Endodermal cell (in vitro differentiated cells): ENCODE measurements at places on chromosomes 5 and 9.
A peak's percentile ranks its signal among the peaks of the same experiment; 100 is the strongest.

DNA sequence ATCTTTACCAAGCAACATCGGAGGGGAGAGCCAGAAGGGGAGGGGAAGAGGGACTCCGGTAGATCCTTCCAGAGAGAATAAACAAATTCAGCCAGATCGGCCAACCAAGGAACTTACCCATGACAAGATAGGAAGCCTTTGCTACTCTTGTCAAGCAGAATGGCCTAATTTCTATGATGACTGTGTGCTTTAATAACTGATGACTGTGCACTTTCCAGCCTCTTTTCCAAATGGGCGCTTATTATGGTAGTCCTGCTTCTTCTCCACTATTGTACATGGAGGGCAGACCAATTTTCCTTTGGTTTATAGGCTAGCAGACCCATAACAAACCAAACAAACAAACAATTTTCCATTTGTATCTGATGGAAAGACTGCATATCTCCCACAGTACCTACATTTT, 163.8 kb upstream of the RFX3 start:
- no peak for DNase-seq

GRCh38 chr9:78234810-78235209, 1.1 kb upstream of the CEP78 start:
- DNase-seq = no peak

DNA sequence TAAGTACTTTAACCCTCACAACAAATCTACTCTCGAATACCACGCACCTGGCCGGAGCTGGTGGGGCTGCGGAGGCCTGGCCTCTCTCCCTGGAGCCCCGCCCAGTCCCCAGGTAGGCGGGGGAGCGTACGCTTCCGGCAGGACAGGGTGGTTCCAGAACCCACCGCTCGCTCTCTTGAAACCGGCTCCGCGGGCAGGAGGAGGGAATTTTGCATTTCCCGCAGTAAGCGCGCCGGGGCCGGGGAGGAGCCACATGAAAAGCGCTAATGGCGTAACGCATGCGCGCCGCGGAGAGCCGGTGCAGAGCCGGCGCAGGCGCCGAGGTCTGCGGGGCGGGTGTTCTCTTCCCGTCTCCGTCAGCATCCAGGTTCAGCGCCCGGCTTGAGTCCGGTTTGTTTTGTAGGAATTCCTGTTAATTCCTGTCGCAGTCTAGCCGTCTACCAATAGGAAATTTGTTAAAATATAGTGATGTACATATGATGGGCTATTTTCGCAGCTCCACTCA, 20.8 kb downstream of the CAVIN4 start:
- DNase-seq = peak; percentile 99

GRCh38 chr9:136062657-136063439, 32.2 kb downstream of the NACC2 start:
- peak; percentile 35 for DNase-seq

- DNase-seq = no peak
Measured at GRCh38 chr9:127667127-127667844, 39.5 kb upstream of the CFAP157 start.

- no peak for DNase-seq
Measured at GRCh38 chr5:34501016-34501415, 155.1 kb upstream of the RAI14 start.

DNA sequence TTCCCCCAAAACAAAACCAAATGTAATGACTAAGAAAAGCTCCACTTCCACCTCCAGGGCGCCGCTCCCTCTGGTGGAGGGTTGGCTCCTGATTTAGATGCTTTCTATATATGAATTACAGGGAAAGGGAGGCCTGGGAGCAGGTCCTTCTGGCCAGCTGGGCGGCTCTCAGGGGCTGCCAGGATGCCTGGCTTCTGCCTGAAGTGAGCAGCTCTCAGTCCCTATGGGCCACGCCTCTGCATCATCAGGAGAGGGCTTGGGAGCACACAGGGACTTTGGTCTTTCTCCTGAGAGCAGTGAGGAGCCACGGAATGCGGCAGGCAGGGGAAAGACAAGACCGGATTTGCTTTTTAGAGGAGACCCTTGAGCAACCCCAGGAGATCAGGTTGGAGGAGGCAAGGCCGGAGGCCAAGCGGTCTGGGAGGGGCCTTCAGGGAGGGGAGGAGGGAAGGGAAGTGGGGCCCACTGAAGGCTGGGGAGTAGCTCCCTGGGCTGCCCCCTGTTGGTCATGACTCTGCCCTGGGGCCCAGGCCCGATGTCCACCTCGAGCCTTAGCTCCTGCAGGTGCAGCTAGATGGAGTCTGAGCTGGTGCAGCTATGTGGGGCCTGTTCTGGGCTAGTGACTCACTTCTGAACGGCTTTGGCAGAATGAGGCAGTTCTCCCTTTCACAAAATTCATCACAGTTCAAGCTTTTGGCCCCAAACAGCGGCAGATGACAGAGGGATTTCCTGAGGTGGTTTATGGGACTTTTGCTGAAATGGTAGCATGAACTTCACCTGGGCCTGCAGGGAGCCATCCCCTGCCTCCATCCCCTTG, 11.3 kb upstream of the GRHPR start:
- peak; percentile 81 for DNase-seq

- no peak for DNase-seq
Measured at GRCh38 chr5:115428676-115429075, 115.9 kb downstream of the FEM1C start.

DNA sequence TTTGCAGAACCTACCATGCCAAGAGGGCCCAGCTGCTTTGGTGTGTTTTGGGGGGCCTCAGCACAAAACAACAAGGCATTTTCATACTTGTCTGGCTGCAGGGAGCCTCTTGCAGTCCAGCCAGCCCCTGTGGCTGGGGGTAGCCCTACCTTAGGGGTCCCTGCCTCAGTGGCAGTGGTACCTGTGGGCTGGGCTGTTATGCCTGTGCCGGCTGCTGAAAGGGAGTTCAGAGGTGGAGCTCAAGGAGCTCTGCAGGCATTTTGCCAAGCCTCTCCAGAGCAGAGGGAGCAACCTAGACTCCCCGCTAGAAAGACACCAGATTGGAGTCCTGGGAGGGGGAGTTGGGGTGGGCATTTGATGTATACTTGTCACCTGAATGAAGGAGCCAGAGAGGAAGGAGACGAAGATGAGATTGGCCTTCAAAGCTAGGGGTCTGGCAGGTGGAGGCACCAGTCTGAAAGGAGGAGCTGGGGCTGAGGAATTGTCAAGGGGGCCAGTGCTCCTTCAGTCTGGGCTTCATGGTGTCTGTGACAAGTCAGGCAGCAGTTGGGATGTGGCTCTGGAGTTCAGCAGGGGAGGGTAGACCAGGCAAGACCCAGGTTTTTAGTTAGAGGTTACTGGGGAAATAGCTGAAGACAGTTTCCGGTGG, 1.5 kb downstream of the SHROOM1 start:
- no peak for DNase-seq

- DNase-seq = no peak
Measured at GRCh38 chr9:133514460-133515239, 10.1 kb downstream of the MYMK start.

GRCh38 chr9:118595719-118596305, 773.4 kb downstream of the BRINP1 start:
- DNase-seq = peak; percentile 82

DNA sequence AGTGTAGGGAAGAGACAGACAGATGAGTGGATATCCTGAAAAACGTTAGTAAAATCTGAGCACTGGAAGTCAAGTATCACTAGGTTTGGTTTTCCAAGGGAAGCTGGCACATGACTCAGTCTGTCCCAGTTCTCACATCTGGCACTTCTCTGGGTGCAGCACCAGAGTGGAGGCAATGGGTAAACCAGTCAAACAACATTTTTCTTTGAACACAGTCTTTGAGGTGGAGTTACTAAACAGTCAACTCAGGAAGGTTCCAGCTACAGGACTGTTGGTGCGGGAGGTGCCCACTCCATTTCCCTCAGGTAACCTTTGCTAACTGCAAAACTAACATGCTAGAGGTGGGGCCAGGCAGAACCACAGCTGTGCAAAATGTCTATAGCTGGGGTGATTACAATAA, 301.4 kb upstream of the RFX3 start:
- DNase-seq = no peak

DNA sequence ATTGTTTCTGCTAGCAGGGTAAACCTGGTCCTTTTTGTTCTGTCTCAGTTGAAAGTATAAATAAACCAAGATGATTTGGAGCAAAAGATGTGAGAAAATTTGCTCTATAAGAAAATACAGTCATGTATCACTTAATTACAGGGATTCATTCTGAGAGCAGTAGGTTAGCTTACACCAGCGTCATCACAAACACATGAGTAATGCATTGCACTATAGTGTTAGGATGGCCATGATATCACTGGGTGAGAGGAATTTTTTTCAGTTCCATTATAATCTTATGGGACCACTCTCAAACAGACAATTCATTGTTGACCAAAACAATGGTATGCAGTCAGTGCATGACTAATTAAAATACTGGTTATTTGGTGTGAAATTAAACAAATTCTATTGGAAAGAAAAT, 430.9 kb downstream of the CHSY3 start:
- DNase-seq = no peak

- no peak for DNase-seq
Measured at GRCh38 chr5:141832131-141832530, 46.1 kb downstream of the PCDH1 start.

GRCh38 chr9:105127863-105128220, 116.6 kb upstream of the SLC44A1 start:
- no peak for DNase-seq

- DNase-seq = peak; percentile 38
Measured at GRCh38 chr5:150106674-150107426, 20.5 kb upstream of the CSF1R start.

DNA sequence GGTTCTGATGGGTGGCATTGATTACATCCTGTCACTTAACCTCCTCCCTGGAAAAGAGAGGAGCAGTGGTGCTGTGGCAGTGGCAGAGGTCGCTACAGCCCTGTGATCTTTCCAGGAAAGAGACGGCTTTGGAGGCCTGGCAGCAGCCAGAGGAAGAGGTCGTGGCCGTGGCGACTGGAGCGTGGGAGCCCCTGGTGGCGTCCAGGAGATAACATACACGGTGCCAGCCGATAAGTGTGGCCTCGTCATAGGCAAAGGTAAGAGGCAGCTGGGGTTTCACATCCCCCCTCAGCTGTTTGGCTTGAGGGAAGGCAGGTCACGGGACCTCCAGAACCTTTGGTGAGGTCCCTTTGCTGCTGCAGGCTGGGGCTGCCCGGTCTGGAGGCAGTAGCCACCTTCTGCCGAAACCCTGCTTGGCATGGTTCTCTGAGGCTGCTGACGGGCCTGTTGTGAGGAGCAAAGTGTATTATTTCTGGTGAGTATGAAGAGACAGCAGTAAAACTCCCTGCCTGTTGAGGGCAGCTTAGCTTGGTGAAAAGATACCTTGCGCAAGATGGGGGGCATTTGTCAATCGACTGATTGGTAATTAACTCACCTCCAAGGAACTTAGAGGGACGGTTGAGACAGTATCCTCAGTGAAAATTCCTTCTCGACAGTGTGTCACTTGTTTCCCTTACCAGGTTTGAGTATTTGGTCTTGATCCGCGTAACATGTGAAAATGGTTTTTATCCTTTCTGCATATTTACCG, 38.0 kb upstream of the PRDM12 start:
- peak; percentile 64 for DNase-seq

DNA sequence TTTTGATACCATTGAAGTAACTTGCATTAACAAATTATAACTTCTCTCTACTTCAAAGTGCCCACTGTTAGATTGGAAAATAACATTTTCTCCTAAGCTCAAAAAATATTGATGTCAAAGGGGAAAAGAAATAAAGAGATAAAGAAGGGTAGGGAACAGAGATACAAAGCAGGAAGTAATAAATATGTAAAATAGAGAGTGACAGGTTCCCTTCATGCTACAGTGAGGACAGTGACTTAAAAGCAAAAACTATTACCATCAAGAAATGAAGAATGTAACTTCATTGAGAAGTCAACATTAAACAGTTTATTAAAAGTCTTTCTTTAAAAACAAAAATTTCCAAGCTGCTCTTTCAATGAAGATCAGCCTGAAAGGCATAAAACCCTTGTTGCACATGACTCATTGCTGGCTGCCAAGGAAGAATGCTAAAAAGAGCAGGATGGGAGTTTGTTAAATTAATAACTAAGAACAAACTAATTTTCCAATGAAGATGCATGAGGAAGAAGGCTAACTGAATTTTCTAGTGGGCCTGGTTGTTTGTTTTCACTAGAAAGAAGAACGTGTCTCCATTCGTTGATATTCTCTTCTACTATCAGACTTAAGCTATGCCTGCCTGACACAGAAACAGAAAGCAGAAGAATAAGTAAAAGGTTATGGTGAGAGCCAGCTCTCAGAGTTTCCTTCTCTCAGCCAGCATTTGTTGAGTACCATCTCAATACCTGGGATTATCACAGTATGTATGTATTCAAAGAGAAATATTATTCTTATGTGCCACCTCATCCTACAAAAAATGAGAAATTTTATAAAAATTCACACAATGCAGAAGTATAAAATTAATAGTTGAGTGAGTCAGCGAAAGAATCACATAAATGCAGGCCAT, 197.8 kb upstream of the NREP start:
- no peak for DNase-seq
